ENCODE measurements at places on chromosomes 12 and 14.

GRCh38 chr14:42112108-42112507 is 505.4 kb downstream of the LRFN5 start:
- DNase-seq = no peak

DNA sequence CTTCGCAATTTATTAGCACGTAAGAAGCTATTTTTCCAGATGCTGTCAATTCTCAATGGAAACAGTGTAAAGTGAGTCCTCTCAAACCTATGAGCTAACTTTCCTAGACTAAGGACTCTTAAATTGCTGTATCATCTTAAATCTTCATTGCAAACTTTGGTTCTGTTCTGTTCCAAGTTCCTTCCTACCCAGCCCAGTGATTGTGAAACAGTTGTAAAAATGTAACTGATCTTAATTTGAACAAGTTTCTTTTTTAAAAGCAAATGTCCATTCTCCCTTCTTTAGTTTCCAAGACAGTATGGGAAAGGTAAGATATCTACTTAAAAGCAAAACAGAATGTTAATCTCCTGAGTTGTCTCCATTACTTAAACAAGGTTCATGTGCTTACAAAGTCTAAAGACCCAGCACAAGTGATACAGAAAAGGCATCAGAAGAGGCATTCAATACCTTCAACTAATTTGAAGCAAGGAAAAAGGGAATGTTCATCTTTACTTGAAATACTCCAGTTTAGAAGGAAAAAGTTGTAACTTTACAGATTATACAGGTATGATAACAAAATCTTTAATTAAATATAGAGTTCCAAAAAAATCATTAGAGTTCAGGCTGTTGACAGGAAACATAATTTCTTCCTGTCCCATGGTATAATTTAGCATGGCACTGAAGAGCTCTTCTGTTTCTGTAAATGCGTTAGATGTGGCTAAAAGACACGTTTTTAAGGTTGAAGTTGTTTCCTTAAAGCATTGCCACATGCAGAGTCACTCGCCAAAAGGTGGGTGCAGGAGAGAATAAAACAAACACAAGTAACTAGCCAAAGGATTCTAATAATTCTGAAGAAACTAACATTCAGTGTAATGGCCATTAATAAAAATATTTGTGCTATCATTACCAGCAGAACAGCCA is 101.5 kb upstream of the USP15 start:
- no peak for DNase-seq

DNA sequence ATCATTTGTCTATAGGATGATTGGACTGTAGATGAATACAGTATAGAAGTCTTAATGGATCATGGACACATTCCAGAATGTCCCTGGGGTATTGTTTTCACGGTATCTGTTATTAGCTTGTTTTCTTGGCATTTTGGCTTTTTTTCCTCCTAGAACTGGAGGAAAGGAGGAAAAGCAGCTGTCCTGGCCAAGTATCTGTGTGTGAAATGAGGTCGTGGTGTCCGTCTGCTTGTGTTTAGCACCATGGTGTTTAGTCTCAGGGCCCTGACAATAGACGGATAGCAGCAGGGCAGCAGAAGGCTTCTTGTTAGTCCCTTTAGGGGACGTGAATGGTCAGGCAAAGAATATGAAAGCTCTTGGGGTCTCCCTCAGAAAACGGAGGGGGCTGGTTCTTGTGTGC is 21.2 kb downstream of the FGF6 start:
- no peak for DNase-seq

DNA sequence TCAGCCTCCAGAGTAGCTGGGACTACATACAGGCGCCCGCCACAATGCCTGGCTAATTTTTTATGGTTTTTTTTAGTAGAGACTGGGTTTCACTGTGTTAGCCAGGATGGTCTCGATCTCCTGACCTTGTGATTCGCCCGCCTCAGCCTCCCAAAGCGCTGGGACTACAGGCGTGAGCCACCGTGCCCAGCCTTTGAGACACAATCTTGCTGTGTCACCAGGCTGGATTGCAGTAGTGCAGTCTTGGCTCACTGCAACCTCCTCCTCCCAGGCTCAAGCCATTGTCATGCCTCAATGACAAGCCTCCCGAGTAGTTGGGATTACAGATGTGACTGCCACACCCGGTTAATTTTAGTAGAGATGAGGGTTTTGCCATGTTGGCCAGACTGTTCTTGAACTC is 21.3 kb upstream of the STRN3 start:
- DNase-seq = no peak

DNA sequence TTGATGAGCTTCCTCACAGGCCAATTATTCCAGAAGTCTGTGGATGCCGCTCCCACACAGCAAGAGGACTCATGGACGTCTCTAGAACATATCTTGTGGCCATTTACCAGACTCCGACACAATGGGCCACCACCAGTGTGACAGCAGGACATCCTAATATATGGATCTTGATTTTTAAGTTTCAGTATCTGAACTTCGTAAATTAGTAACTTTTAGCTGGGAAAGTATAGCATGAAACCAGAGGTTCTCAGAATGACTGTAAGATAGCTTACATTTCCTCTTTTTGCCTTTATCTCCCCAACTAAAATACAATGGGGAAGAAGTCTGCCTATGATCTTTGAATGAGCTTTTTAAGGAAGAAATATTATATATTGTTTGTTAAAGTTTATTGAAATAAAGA is 87.0 kb downstream of the DNAI7 start:
- no peak for DNase-seq

DNA sequence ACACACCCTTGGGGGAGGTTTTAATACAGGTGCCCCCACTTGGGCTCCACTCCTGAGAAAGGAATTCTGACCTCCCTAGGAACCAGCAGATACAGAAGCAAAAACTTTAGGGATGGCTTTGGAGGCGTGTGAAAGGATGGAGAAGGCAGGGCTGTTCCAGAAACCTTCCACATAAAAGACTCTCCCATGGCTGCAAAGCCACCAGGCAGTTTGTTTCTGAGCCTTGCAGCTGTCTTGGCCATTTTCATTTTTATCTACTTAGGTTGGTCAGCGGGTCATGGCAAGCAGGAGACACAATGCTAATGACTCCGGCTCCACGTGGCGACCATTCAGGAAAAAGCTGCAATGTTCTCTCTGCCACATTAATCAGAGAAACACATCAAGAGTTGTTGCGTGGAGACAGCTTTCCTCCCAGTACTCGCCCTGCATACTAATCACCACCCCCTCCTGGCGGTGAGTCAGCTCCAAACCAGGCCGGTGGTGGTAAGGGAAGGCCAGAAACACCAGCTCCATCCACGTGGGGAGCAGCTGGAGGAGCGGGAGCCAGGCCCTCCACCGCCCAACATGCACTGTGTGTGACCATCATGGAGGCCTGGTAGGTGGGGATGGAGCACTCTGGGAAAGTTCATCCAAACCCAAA is 30.9 kb upstream of the IRF2BPL start:
- no peak for DNase-seq

Measured in nephron progenitor cell (in vitro differentiated cells).